ENCODE measurements at places on chromosomes 12 and 14. TPM values are rescaled to one million over a fixed set of nuclear protein-coding genes. Genes with fewer than 3 reads are reported as not detected.

- H3K4me1 ChIP-seq: no peaks in the 10 kb centered on the region
- no peak for DNase-seq
- H3K4me3 ChIP-seq: no peak overlapping the region
- H3K27me3 ChIP-seq: no peaks in the 10 kb centered on the region
- H3K27ac ChIP-seq: no peak overlapping the region
- H3K36me3 ChIP-seq: no peaks in the 10 kb centered on the region
Measured at GRCh38 chr12:63294327-63294632, 143.3 kb upstream of the AVPR1A start.

DNA sequence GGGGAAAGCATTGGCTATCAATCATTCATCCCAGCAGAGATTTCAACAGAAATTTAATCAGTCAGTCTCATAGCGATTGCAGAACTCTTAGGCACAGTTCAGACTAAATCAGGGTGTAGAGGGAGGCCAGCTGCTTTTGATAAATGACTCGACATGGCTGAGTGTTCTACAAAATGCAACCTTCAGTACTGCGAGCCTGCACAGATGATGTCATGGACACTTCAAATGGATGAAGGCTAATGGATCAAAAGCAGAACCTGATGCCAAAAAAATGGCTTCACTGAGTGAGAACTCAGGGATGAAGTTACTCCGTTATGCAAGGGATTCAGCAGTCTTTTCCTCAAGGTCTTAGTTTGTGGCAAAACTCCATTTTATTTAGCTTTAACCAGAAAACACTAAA is 167.3 kb downstream of the DACT1 start:
- H3K27me3 ChIP-seq: no peaks in the 10 kb centered on the region
- no peak for DNase-seq
- H3K27ac ChIP-seq: no peak overlapping the region

GRCh38 chr12:95605087-95605486 is 53.8 kb upstream of the USP44 start:
- H3K4me1 ChIP-seq: no peaks in the 10 kb centered on the region
- no peak for DNase-seq
- H3K4me3 ChIP-seq: no peak overlapping the region
- peaks cover 2% of the 10 kb centered on the region for H3K27me3 ChIP-seq

Gene SNRNP35
- total RNA-seq: 33.1 TPM

- peaks cover 8% of the 10 kb centered on the region for H3K4me1 ChIP-seq
- no peaks in the 10 kb centered on the region for H3K36me3 ChIP-seq
- no peaks in the 10 kb centered on the region for H3K27me3 ChIP-seq
- H3K4me3 ChIP-seq: peak overlapping the region; percentile 84
Measured at GRCh38 chr12:120725151-120725658, 421 bp upstream of the ACADS start.

DNA sequence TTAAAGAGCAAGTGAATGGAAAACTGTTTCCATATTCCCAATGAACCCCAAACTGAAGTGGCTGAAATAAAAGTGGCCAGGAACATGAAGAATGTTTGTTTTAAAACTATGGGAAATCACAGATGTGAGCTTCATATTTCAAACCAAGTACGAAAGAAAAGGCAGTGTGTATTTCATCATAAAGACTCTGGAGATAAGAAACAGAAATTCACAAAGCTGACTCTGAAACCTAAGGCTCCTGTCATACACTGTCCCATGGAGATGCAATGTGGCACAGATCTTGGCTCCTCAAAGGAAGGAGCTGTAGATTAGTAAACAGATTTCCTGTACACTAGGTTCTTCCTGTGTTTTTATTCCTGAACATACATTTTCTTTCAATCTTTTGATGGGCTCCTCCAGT is 304.4 kb downstream of the MED13L start:
- no peaks in the 10 kb centered on the region for H3K36me3 ChIP-seq
- no peak overlapping the region for H3K4me3 ChIP-seq
- H3K27me3 ChIP-seq: no peaks in the 10 kb centered on the region
- DNase-seq: no peak
- peaks cover 8% of the 10 kb centered on the region for H3K4me1 ChIP-seq

GRCh38 chr14:86124328-86124727 is 594.4 kb downstream of the FLRT2 start:
- H3K4me1 ChIP-seq: no peaks in the 10 kb centered on the region
- H3K27me3 ChIP-seq: no peaks in the 10 kb centered on the region
- no peak for DNase-seq
- no peaks in the 10 kb centered on the region for H3K36me3 ChIP-seq

GRCh38 chr12:69966409-69966808 is 141.4 kb downstream of the MYRFL start:
- no peak overlapping the region for H3K4me3 ChIP-seq
- H3K27me3 ChIP-seq: no peaks in the 10 kb centered on the region
- no peak overlapping the region for H3K27ac ChIP-seq
- H3K4me1 ChIP-seq: no peaks in the 10 kb centered on the region
